ENCODE measurements at places on chromosomes 4 and X. TPM values are rescaled to one million over a fixed set of nuclear protein-coding genes. Genes with fewer than 3 reads are reported as not detected.

DNA sequence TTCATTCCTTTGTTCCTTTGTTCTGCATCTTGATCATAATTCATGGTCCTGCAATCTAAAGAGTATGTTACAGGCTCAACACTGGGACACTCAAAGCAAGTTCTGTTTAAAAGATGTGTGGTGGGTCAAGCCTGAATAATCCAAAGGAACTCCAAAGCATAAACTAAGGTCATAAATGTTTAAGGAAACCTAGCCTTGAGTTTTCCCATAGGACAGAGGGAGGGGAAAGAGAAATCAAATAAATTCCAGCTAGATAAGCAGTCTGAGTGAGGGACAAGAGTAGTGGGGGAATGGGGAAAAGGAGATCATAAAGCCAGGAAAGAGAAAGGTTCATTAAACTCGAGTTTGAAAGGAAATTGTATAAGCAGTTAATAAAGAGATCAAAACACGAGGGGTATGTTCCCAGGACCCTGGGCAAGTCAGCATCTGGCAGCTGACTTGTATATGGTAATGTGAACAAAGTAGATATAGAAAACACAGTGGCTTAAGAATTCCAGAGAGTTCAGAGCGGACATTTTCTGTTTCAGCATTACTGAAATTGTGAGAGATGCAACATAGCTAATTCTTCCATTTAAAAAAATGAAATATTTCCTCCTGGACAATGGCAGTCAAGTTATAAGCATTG is 125.8 kb upstream of the EDNRA start:
- no peak for DNase-seq

GRCh38 chr4:150131581-150132228 is 53.5 kb downstream of the DCLK2 start:
- DNase-seq: no peak

WWC2 gene
- 47.0 TPM for total RNA-seq

DNA sequence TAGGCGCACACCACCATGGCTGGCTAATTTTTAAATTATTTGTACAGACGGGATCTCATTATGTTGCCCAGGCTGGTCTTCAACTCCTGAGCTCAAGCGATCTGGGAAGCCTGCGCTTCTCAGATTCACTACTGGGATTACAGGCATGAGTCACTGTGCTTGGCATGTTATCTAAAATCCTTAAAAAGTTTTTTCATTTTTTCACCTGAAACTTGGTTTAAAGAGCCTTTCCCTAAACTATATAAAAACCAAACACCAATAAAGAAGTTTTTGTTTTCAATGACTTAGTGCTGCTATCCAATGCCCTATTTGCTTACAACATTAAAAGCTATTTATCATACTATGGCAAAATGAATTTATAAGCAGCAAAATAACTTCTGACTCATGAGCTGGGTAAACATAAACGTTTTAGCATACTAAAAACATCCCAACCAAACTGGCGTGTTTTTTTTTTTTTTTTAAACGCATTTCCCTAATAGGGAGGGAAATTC is 127.8 kb downstream of the UBE2K start:
- peak; percentile 72 for DNase-seq

DNA sequence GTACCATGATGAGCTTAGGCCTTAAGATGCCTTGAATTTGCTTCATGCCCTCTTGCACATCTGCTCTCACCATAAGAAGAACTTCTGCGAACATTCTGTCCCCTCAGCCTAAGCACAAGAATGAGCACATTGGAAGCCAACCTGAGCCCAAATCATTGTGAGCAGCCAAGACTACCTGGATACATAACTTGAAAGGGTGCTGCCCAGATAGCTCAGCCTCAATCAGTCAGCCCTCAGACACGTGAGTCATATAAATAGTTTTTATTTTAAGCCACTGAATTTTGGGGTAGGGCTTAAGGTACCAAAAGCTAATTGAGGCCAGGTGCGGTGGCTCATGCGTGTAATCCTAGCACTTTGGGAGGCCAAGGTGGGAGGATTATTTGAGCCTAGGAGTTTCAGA is 27.5 kb upstream of the BBS12 start:
- no peak for DNase-seq

HSFX4 gene
- total RNA-seq: not detected

DNA sequence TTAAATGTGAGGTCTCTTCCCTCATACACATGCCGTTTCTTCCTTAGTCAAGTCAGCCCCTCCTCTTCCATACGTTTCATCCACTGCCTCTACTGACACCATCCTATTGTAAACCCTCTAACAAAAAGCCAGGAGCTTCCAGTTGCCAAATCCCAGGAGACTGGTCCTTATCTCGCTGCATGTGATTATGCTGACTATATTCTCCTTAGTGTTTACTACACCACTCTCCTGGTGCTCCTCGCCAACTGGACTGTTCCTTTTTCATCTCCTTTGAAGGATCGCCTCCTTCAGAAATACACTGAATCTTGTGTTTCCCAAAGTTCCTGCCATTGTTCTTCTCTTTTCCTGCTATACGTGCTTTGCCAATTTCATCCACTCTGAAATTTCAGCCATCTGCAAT is 27.7 kb downstream of the MAML3 start:
- peak; percentile 26 for DNase-seq

All from fibroblast of the aortic adventitia (primary cell).